ENCODE measurements at places on chromosomes 12 and 14. TPM values are rescaled to one million over a fixed set of nuclear protein-coding genes. Genes with fewer than 3 reads are reported as not detected.

DNA sequence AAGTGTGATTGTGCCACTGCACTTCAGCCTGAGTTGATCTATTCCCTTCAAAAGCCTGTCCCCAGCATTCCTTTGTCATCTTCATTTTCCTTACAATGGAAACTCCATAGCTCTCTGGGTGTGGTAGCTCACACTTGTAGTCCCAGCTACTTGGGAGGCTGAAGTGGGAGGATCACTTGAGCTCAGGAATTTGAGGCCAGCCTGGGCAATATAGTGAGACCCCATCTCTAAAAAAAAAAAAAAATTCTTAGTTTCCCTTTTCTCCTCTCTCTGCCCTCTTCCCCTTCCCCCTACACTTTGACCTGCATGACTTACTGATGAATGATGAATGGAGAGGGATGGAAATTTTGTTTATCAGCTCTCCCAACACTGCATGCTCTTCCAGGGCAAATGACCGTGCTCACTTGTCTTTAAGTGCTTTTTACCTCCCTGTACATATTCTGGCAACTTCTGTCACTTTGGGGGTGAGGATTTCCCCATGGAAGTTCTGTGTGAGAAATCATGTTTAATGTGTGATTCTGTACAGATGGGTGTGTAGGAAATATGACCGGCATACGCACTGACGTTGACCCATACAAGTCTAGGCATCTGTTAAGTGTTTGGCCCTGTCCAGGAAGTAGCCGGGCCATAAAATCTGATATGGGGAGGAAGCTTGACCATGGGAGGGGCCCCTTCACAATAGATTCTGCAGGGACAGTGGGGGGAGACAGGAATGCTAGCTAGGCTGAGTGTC, 65.4 kb downstream of the ZFP36L1 start:
- no peak for DNase-seq

DNA sequence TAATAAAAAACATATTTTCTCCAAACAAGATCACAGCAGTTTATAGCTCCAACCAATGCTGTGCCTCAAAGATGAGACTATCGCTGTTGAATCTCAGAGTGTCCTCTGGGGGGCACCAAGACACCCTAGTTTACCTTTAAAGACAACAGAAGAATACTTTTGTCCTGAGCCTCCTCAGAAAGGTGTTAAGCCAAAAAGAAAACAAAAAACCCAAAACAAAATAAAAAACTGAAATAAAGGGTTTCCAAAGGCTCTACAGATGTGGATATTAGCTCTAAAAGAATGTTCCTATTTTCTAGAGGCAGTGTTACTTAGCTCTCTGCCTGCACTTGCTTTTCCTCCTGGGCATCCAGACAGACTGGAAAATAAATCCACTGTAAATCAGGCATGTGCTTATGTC, 86.9 kb upstream of the TTC7B start:
- DNase-seq, result peak; percentile 68

The PLEKHD1 gene
- total RNA-seq, result 7.6 TPM

- DNase-seq, result no peak
Measured at GRCh38 chr12:53601296-53601847, 24.8 kb downstream of the ATF7 start.

DNA sequence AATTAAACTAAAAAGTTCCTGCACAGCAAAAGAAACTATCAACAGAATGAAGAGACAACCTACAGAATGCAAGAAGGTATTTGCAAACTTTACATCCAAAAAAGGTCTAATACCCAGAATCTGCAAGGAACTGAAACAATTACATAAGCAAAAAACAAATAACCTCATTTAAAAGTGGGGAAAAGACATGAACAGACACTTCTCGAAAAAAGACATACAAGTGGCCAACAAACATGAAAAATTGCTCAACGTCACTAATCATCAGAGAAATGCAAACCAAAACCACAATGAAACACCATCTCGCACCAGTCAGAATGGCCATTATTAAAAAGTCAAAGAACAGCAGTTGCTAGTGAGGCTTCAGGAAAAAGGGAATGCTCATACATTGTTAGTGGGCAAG, 15.2 kb downstream of the PDE6H start:
- no peak for DNase-seq

The RNASE3 gene
- total RNA-seq, result not detected

The ADCK1 gene
- 12.9 TPM for total RNA-seq

DNA sequence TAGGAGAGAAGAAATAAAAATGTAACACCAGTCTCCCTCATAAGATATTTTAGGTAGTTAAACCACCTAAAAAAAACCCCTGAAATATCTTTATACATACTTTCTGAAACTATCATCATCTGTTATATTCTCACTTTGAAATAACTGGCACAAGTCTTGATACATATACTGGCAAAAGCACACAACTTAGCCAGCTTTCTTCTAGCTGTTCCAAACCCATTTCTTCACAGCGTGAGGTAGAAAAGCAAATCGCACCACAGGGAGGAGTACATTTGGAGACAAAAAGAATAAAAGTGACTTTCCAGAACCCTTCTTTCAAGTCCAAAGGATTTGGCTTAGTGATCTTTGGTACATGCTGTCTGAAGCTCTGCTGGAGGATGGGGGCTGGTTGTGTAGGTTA, 78.5 kb downstream of the RERG start:
- DNase-seq, result no peak

The TGM1 gene
- total RNA-seq, result 1.9 TPM

- peak; percentile 33 for DNase-seq
Measured at GRCh38 chr12:5309654-5310053, 122.3 kb upstream of the NTF3 start.

The HSPB8 gene
- 49.4 TPM for total RNA-seq

DNA sequence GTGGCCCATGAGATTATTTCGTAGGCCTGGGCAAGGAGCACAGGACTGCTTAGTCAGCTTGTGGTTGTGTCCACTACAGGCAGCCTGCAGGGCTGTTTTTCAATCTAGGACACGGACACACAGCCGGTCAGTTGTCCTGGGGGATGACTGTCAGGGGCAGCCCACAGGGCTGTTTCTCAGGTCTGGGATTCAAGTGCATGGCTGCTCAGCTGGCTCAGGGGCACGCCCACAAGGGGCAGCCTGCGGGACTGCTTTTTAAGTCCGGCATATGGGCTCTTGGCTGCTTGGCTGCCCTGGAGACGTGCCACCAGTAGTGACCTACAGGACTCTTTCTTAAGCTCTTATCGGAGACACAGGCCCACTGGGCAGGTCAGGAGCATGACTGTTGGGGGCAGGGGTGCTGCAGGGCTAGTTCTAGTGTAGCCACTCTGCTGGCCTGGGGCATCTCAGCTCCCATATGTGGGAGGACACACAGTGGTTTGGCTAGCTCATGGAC, 26.6 kb upstream of the GTF2A1 start:
- peak; percentile 72 for DNase-seq

The SLC10A1 gene
- not detected for total RNA-seq

The DCAF5 gene
- total RNA-seq, result 36.0 TPM

The RHOJ gene
- 23.0 TPM for total RNA-seq

- no peak for DNase-seq
Measured at GRCh38 chr12:130347588-130347987, 9.9 kb downstream of the PIWIL1 start.

The RNASE7 gene
- total RNA-seq, result not detected

- DNase-seq, result no peak
Measured at GRCh38 chr14:96122496-96122895, 82.1 kb upstream of the BDKRB2 start.

- DNase-seq, result no peak
Measured at GRCh38 chr12:72828662-72829324, 556.6 kb downstream of the TRHDE start.

- DNase-seq, result no peak
Measured at GRCh38 chr12:93895089-93895445, 217.9 kb downstream of the CRADD start.

DNA sequence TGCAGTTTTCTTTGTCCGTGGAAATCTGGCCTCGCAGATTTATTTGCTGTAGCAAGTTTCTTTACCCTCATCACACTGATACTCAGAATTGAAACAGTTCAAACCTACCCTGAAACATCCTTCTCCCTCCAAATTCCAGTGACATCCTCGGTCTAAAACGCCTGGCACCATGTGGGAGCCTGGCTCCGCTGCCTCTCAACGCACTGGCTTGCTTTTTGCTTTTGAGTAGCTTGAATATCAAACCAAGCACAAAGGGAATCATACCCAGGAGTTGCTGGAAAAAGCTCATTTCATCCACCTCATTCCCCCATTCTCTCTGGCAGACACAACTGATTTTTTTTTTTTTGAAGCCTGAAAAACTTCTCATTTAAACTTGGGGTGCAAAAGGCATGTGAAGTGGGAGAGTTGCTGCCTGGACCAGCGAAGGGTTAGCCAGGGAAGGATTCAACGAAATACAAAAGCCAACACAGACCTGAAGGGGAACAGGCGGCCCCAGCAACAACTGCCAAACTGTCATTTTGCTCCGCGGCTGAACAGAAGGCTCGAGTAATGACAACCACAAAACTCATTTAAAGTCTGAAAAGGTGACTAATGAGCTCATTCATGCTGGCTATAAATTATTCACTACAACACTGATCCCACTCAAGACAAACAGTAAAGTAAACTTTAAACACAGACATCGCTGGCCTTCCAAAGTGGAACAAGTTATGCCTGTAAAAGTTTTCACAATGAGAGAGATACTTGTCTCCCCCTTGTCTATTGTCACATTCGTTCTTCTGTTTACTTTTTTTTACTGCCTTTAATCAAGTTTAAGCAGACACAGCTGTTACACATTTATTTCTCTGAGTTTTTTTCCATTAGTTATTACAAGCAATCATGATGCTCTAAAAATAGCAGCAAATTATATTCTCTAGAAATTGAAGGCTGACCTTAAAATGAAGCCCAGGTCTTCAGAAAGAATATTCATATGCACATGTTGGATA, 12.5 kb upstream of the FOXN3 start:
- DNase-seq, result peak; percentile 36

All from thyroid gland (tissue), 4 donors.